Pancreas (tissue), 10 donors: ENCODE measurements at places on chromosomes 12 and 14.

DNA sequence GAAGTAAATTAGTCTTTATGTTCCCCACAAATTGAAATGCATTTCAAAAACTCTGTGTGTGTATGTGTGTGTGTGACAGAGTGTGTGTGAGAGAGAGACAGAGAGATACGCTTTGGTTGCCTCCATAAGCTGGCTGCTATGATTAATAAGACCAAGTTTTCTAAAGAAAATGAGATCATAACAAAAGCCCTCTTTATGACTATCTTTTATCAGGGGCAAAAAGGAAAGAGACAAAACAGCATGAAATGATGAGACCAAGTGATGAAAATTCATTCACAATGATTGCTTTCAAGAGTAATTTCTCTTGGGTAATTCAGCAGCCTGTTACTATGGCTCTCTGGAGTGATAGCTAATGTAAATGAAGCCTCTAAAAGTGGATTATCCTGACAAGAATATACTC is 277.6 kb upstream of the PLEKHG7 start:
- DNase-seq = no peak

GRCh38 chr14:98176892-98177291 is 1095.1 kb downstream of the BCL11B start:
- DNase-seq = no peak

DNA sequence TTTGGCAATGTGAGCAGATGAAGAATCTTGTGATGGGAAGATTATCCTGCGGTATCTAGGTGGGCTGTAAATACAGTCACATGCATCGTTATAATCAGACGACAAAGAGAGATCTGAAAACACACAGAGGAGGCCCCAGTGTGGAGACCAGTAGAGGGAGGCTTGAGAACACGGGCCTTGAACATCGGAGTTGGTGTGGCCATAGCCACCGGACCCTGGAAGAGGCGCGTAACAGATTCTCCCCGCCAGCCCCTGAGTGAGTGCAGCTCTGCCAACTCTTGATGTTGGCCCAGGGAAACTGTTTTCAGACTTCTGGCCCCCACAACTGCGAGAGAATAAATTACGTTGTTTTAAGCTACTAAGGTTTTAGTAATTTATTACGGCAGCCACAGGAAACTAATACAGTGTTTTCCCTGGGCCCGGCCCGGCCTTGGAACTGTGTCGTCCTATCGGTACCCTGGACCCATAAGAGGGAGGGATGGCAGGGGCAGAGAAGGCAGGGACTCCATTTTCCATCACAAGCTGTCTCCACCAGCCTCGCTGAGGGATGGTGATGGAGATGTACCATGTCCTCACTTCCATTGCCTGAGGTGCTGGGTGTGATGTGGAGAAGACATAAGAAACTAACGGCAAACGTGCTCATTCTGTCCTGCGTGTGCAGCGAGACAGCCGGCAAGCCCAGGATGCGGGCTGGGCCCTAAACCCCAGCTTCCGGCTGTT is 91.6 kb downstream of the NTF3 start:
- no peak for DNase-seq

GRCh38 chr14:89669193-89669592 is 252.2 kb upstream of the FOXN3 start:
- peak; percentile 28 for DNase-seq

DNA sequence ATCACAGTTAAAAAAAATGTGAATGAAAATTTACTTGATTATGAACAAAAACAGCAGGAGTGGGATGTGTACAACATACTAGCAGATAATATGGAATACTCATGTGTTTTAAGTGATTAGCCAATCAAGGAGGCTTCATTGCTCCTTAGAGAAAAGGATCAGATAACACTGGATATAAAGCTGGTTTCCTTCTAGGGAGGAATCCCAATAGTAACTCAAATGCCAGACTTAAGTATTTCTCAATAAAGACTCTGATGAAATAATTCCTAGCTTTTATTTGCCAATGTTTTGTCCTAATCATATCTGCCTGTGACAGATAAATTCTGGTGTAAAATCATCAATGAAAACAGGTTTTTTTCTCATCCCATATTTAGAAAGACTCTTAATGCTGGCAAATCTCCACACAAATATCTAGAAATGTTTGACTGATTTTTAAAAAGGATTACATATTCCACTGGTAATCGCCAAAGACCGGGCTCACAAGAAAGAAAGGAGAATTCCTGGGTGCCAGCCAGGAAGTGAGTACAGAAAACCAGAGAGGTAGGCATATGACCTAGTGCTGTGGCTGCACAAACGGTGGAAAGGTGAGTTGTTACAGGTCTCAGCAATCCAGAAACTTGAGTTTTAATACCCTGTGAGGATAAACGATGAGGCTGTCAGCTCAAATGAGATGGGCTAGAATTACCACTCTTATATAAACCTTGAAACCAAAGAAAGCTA is 108.6 kb upstream of the TTC7B start:
- no peak for DNase-seq

- DNase-seq = peak; percentile 65
These were observed 3.3 kb downstream of the FLRT2 start for GRCh38 chr14:85533023-85533860.

DNA sequence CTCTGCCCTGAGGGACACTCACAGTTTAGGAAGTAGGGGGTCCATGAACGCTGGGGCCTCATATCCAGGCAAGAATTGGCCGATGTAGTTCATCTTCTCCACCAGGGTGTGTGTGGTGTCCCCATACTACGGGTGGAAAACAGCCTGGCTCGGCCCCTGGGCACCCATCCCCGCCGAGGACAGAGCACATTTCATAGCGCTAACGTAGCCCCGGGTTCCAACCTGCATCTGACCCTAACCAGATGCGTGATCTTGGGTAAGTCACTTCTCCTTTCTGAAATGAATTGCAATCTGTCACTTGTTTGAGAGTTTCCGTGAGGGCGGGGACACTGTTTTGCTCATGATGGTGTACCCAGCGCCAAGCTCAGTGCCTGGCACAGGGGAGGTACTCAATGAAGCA is 9.0 kb downstream of the HPD start:
- no peak for DNase-seq
